Activated CD4-positive, alpha-beta T cell treated with anti-CD3 and anti-CD28 coated beads for 1 hour (primary cell): ENCODE measurements at places on chromosomes 7 and 10.

- no peak for DNase-seq
These were observed 202.6 kb upstream of the SEMA3E start for GRCh38 chr7:83851551-83851950.

GRCh38 chr10:111015181-111015580, 61.6 kb upstream of the ADRA2A start:
- no peak for DNase-seq

DNA sequence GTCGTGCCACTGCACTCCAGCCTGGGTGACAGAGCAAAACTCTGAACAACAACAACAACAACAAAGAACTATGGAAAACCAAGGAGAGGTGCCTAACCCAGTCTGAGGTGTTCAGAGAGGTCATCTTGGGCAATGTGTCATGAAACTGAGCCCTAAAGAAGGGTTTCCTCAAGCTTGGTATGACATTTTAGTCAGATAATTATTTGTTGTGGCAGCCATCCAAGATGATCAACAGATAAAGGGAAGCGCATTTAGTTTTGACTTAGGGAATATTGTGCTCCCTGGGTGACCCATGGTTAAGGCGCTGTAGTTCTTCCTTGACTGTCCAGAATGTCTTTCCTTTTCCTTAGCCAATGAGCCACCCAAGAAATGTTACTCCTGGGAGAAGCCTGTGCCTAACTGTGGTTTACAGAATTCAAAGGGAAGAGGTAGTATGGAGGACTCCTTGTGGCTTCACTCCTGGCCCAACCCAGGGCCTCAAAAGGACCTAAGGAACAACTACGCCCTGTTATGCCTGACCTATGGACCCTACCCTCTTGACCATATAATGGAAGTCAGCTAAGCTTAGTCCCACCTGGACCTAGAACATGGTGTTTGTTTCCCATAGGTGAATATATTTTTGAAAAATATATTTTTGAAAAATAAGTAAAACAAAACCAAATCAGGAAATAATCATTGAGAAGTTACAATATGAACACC, 42.4 kb downstream of the TPST1 start:
- DNase-seq: no peak

GRCh38 chr7:25395976-25396375, 167.7 kb upstream of the NPVF start:
- no peak for DNase-seq

DNA sequence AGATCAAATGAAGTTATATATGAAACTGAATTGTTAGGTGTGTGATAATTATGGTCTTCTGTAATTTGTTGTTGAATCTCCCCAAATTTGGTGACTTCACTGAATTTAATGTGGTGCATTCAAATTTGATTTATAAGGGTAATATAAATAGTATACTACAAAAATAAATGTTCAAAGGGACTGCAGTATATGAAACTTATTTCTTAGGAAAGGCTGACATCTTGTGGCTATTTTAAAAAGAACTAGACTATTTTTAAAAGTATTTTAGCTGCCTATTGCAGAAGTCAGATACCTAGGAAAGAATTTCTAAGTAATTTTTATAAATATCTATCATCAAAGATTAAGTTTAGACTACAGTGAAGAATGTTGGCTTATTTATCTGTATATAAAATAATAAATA, 36.6 kb downstream of the ATRNL1 start:
- no peak for DNase-seq
